ENCODE measurements at places on chromosomes 5 and 9. TPM values are rescaled to one million over a fixed set of nuclear protein-coding genes. Genes with fewer than 3 reads are reported as not detected.
A peak's percentile ranks its signal among the peaks of the same experiment; 100 is the strongest.

AFAP1L1 gene
- 3.7 TPM for total RNA-seq

SYK gene
- total RNA-seq = 1.9 TPM

PROB1 gene
- total RNA-seq = 0.16 TPM

NOXA1 gene
- total RNA-seq = 2.0 TPM

RALGPS1 gene
- total RNA-seq = 86.6 TPM

C5orf52 gene
- total RNA-seq = not detected

DNA sequence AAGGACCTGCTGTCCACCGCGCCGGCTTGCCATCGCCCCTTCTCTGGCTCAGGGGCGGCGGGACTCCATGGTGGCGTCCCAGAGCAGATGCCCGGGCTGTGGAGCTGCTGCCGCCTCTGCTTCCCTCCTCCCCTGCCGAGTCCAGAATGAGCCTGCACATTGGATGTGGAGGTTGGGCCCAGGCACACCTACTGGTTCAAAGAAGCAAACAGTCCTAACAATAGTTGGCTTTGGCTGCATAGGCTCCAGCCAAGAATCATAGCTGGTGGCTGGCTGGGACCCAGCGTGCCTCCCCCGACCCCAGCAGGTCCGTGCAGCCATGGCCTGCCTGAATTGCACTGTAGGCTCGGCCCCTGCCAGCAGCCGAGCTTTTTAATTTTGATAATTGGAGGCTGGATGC, 25.8 kb downstream of the ADAMTSL2 start:
- peak; percentile 47 for DNase-seq

DNA sequence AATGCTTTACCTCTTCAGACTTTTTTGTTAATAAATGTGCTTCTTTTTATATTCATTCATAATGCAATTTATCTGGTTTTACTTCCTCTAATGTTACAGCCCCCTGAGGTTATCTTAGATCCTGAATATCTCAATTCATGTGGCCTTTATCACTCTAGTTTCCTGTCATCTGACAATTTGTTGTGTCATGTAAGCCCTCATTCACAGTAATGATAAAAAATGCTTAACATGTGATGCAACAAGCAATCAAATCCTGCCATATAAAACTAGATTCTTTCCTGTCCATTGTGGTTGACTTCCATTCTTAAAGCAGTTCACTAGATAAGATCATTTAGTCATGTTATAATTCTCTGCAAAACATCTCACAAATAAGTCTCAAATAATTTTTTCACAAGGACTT, 991.2 kb upstream of the ACO1 start:
- no peak for DNase-seq

- DNase-seq = no peak
Measured at GRCh38 chr9:4011054-4011453, 288.8 kb downstream of the GLIS3 start.

- DNase-seq = no peak
Measured at GRCh38 chr5:100899675-100900074, 3.4 kb downstream of the ST8SIA4 start.

DNA sequence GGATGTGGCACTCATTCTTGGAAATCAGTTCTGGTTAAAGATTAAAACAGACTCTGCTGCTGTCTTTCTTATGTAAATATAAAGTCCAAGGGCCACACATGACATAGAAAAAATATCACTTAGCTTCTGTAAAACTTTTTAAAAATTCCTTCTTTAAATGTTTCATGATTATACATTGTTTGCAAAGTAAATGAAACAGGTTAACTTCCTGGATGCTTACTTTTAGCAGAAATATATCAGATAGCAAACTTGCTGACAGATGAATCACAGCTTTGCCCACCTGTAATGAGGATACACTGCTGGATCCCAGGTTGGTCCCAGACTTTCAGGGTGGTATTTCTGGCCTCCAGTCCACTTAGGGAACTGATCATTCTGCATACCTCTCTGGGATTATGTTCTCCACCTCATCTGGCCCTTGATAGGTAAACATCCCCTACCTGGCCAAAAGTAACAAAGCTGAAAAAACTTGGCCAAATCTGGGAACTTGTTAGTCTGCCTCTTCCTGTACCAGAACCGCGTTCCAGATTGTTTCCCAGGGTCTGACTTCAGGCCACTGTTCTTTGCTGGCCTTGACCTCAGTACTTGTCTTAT, 340.5 kb downstream of the ADGRV1 start:
- DNase-seq = no peak

DNA sequence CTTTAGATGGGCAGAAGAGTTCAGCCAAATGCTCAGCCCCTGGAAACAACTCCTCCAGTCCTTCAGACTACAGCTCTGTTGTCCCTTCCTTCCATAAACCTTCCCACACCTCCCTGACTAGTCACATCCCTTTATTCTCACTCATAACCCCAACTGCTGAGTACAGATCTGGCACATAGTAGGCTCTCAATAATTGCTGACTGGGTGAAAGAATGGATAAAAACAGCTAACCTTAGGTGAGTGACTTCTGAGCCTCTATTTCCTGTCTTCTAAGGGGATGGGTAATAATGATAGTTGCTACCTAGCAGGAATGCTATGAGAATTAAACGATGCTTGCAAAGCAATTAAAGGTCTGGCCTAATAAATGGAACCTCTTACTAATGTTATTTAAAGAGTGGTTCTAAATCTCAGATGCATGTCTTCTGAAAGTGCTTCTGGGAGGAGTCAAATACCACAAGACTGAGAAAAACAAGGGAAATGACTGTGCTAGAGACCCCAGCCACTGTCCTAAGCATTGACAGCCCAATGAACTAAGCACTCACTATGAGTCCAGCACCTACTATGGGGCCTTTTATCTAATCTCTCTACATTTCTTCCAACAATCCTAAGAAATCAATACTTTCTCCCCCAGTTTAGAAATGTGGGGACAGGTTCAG, 2.5 kb upstream of the NR6A1 start:
- no peak for DNase-seq

- DNase-seq = peak; percentile 71
Measured at GRCh38 chr9:136545965-136546696, at the start of gene NOTCH1. NOTCH1 (minus strand) TSS chr9:136546048; CDS start chr9:136545786, 262 bp downstream.

GRCh38 chr9:127734747-127735529, at the start of gene TOR2A:
TOR2A (minus strand) TSS chr9:127735294; CDS start chr9:127735270, 24 bp downstream.
- peak; percentile 98 for DNase-seq

DNA sequence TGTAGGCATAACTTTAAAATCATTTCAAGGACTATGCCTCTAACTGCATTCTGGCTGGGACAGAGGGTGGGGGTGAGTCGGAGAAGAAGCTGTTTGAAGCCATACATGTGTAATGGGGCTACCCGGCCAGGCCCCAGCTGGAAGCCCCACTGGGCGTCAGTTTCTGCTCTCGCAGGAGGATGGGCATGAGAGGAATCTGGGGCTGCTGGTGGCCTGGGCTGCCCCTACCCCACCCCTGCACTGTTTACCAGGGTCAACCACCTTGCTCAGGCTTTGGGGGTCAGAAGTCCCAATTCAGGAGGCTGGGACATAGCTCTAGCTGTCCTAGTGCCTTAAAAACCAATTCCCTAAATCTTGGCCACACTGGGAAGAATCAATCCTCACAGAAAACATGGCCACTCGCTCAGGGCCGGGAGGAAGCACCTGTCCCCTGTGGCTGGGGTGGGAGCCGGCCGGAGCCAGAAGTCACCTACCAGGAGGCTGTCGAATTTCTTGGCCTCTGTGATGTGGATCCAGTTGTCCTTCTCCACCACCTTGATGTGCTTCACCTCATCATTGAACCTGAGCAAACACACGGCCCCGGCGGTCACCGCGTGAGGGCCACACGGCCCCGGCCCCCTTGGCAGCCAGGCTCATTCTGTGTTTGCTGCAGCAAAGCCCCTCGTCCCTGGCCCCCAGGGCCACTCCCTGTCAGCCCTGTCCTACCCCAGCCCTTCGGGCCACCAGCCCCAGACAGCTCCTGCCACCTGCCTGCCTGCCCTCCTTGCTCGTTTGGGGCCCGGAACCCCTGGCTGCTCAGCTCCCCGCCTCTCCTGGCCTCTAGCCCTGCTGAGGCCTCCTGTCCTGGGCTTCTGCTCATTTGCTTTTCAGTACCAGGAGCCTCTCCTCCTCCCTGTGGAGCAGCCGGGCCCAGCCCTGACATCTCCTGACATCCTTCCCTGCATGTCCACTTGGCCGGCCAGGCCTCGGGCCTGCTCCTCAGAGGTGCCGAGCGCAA, 33.6 kb upstream of the SARDH start:
- DNase-seq = no peak

GRCh38 chr9:17422994-17423680, 155.7 kb upstream of the SH3GL2 start:
- DNase-seq = no peak

DNA sequence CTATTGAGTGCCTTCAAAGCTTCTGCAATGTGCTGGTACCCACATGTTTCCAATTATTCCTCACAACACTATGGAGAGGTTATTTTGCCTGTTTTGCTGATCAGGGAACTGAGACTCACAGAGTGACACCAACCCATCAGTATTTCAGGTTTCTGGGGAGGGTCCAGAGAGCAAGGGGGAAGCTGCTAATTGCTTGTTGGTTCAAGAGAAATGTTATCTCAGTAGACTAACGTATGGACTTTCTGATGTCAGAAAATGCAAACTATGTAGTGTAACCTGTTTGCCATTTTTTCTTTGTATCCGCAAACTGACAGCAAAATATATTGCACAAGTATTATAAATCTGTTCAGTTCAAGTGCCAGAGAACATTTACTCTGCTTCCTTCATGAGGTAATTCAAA, 108.3 kb upstream of the MSX2 start:
- DNase-seq = no peak

GRCh38 chr9:137516144-137516917, 33.9 kb downstream of the PNPLA7 start:
- no peak for DNase-seq

DNA sequence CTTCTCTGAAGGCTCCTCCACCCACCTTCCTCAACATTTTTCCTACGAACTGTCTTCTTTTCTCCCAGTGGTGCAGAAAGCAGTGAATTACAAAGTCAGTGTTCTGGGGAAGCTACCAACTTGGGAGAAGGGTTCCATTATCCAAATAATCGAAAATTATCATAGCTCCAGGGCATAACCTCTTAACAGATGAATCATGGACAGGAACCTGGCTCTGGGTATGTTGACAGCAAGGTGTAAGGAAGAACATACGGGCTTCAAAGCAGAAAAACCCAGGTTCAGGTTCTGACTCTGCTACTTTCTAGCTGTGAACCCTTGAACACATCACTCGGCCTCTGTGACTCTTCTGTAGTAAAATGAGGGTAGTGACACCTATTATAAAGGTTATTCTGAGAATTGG, 351.3 kb downstream of the ENC1 start:
- DNase-seq = no peak

GRCh38 chr5:30001826-30002225, 1191.7 kb upstream of the CDH6 start:
- no peak for DNase-seq

GRCh38 chr5:141094481-141095262, at the start of gene PCDHB2:
PCDHB2 (plus strand) TSS chr5:141094615; CDS start chr5:141094791, 176 bp downstream.
- no peak for DNase-seq

DNA sequence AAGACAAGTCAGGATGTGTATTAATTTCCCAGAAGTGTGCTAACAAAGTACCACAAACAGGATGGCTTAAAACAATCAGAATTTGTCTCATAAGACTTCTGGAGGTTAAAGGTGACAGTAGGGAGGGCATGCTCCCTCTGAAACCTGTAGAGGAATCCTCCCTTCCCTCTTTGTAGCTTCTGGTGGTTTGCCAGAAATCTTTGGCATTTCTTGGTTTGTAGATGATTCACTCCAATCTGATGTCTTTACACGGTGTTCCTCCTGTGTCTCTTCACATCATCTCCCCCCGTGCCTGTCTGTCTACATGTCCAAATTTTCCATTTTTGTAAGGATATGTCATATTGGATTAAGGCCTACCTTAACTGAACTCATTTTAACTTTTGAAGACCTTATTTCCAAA, 471.5 kb downstream of the ZNF608 start:
- DNase-seq = no peak

GRCh38 chr9:128614728-128615127, 41.9 kb downstream of the DYNC2I2 start:
- no peak for DNase-seq

DNA sequence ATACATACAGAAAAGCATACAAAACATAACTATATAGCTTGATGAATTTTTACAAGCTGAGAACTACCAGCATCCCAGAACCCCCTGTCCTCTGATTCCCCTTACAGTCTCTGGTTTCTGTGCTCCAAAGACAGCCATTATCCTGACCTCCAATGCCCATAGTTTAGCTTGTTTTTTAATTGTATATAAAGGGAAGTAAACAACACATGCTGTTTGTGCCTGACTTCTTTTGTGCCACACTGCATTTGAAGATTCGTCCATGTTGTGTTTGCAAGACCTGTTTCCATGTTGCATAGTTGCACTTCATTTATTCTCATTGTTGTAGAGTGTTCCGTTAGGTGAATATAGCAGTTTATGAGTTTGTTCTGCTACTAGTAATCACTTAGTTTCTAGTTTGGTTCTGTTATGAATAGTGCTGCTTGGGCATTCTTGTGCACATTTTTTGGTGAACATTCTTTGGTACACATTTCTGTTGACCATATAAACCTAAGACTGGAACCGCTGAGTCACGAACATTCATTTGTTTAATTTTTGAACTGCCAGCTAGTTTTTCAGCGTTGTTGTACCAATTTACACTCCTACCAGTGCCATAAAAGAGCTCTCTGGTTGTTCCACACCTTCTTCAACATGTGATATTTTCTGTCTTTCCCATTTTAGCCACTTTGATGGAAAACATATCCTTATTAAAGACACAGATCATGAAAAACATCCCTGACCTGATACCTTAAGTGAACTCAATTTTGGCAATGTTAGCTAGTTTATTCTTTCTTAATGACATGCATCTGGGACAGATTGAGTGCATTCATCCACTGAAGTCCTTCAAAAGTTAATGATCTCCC, 78.1 kb upstream of the ANXA1 start:
- DNase-seq = no peak

DNA sequence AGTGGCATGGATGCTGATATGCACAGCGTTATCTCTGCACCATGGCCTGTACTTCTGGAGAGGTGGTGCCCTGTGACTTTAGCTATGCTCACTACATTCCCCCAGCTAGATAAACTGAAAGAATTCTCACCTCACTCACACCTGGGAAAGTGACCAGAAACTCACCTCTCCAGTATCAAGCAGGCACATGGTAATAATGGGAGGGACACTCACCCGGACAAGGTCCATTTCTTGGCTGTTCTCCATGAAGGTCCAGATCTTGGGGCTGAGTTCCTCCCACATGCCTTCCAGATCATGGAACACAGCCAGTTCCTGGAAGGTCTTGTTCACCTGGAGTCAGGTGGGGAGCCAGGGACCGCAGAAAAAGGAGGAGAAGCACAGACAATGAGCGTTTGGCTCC, 72.8 kb downstream of the NIPSNAP3B start:
- no peak for DNase-seq

GRCh38 chr5:141383345-141383744, 803 bp downstream of the PCDHGA7 start:
- no peak for DNase-seq

- DNase-seq = no peak
Measured at GRCh38 chr9:114030364-114030763, 47.7 kb downstream of the AMBP start.

GRCh38 chr5:141234109-141234667, 11.0 kb upstream of the PCDHB15 start:
- no peak for DNase-seq

- no peak for DNase-seq
Measured at GRCh38 chr5:120769312-120769872, 305.3 kb downstream of the PRR16 start.

All from occipital lobe (tissue), 3 donors.